ENCODE measurements at places on chromosomes 2 and 18.

DNA sequence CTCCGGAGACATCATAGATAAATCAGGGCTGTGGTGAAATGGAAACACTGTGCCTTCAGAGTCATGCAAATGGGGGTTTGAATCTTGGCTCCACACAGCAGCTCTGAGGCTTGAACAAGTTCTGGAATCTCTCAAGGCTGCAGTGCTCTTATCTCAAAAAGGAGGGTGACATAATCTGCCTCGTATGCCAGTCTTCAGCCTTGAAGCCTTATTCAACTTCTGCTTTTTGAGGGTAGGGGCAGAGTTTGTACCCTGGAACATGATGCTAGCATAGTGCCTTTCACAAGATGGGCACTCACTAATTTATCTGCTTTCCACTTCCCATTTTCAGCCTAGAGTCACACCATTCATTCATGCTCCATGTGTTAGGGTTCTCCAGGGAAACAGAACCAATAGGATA lies 42.3 kb downstream of the GATA6 start:
- no peak for DNase-seq

- DNase-seq, result no peak
Measured at GRCh38 chr2:24617424-24617823, 126.4 kb downstream of the NCOA1 start.

DNA sequence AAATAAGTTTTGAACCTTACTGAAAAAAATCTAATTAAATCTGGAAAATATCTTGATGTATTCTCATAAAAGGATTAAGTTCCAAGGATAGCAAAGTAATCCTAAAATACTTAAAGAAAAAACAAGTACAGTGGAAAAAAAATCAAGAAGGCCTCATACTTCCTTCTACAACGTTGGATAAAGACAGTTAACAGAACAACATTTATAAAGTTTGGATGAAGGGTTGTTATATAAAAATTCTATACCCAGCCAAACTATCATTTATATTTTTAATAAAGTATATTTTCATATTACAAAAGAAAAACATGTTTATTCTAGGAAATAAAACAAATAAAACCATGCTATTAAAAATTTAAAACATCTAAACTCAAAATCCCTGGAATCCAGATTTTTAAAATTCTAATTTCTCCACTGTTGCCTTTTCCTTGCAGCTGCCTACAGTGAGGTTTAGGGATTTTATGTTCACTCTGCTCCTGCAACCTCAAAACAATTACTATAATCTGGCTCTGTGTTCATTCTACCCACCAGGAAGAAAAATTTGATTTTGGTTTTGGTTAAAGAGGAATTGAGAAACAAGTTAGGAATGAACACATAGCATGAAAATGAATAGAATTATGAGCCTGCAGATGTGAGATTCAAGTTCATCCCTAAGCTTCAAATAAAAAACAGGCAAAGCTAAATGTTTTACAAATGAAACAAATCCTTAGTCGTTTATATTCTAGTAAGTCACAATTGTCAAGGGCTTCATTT lies 142.8 kb downstream of the LPIN1 start:
- no peak for DNase-seq

GRCh38 chr18:2547477-2548087 lies 23.7 kb downstream of the METTL4 start:
- DNase-seq, result peak; percentile 37

GRCh38 chr2:37793004-37793403 lies 121.6 kb upstream of the CDC42EP3 start:
- DNase-seq, result no peak

GRCh38 chr2:20584399-20585358 lies 66.2 kb downstream of the HS1BP3 start:
- DNase-seq, result peak; percentile 98

GRCh38 chr2:45093181-45093580 lies 83.9 kb upstream of the SIX2 start:
- no peak for DNase-seq

DNA sequence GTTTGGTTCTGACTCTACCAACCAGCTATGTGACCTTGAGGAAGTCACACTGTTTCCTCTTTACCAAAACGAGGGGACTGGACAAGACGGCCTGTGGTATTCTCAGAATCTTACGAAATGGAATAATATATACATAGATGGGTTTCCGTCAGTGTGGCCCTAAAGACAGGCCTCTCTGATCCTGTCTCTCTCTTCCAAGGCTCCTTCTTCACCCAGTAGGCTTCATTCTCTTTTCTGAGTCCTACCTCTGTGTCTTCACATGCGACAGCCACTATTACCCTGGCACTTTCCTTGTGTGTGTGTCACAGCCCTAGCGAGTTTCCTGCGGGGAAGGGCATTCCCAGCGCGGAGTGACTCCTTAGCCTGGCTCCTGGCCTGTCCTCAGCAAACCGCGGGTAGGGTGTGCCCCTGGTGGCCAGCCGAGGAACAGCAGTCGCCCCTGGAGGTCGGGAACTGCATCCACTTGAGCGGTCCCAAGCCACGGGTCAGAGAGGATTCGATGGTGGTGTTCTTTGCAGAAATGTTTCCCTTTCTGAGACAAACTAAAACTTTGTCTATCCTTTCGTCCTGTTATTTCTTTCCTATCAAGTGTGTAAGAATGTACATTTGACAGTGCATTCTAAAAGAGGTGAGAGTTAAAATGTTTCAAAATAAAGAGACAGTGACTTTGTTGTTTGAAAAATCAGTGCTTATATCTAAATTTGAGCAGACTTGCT lies 63.3 kb downstream of the RAB31 start:
- no peak for DNase-seq

GRCh38 chr2:160351956-160352355 lies 141.7 kb downstream of the RBMS1 start:
- no peak for DNase-seq

- DNase-seq, result no peak
Measured at GRCh38 chr2:54353216-54353615, 97.2 kb upstream of the TSPYL6 start.

DNA sequence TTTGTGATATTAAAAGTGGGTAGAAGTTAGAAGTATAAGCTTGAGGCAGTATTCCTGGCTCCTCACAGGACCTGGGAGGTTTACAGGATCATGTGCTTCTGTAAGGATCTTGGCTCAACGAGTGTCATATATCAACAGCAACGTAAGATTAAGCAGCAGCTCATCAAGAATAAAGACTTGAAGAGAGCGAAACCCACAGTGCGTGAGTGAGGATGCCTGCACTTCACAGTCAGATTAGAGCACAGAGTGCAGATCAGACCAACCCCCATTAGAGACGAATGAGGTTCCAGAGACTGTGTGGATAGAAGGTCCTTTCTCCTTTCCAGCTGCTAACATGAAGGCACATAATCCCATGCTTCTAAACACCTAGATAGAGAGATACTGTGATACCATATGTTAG lies 1656.7 kb upstream of the NXPH2 start:
- no peak for DNase-seq

DNA sequence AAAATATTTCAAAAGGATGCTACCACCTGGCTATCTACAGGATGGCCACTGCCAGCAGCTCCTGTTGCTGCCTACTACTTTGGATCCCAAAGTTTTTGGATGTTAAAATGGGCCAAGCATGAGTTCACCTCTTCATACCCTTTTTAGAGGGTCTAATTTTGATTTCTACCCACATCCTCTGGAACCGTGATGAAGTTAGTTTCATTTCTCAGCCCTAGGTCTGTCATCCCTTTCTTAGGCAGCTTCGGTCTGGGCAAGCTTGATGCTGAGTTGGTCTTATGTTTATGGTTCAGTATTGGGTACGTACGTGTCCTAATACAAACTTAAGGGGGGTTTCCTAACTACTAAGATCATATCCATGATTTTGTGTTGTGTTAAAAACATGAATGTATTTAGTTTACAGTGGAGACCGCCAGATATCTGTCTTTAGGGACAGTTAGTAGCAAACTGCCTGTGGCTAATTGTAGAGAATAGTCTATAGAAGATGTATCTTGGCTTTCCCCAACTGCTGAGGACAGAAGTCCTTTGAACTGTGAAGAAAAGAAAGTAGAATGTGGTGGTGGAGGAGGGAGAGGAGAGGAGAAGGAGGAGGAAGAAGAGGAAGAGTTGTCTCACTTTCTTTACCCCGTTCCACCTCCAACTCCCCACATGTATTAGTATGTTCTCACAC lies 184.9 kb downstream of the UBE2E3 start:
- no peak for DNase-seq
